ENCODE measurements at places on chromosomes 2 and 18.

- DNase-seq: no peak
These were observed 132.8 kb upstream of the GALNT5 start for GRCh38 chr2:157124731-157125130.

GRCh38 chr2:64283006-64283570 lies 138.9 kb upstream of the PELI1 start:
- DNase-seq: no peak

- no peak for DNase-seq
These were observed 100.3 kb upstream of the NEDD4L start for GRCh38 chr18:57943723-57944122.

DNA sequence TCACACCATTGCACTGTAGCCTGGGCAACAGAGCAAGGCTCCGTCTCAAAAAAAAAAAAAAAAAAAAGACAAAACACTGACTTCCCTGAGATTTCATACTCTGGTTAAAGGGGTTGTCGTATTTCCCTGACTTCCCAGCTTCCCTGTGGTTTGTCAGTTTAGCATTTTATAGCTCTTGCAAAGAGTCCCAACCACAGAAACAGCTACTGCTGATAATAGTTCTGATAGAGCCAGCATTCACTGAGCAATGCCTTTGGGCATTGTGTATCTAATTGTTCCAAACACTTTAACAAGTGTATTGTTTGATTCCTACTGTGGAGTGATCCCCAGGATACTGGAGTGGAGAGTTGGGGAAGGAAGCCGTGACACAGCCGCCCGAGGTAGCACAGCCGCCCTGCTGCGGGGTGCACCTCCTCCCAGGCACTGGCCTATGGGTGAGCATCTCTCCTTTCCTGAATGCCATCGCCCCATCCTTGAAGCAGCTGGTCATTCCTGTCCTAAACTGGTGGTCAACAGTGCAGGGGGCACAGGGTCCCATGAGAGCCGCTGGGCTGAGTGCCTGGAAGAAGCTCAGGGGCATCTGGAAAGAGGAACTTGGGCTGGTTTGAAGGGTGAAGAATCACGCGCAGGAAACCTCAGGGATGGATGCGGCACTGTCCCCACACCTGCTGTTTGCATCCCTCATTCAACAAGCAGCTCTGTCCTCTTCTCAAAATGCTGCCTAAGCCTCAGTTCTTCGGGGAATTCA lies 81.0 kb upstream of the TMEM18 start:
- no peak for DNase-seq

DNA sequence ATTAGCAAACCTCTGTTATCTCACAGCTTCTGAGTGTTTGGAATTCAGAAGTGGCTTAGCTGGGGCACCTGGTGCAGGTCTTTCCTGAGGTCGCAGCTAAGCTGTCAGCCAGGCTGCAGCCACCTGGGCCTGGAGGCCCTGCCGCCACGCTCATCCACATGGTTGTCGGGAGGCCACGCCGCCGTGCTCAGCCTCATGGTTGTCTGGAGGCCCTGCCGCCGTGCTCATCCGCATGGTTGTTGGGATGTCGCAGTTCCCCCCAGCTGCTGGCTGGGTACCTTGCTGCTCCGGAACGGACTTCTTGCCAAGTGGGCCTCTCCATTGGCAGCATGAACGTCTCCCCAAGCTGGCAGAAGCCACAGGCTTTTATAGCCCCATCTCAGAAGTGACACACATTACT lies 24.3 kb upstream of the MPPE1 start:
- DNase-seq: no peak

DNA sequence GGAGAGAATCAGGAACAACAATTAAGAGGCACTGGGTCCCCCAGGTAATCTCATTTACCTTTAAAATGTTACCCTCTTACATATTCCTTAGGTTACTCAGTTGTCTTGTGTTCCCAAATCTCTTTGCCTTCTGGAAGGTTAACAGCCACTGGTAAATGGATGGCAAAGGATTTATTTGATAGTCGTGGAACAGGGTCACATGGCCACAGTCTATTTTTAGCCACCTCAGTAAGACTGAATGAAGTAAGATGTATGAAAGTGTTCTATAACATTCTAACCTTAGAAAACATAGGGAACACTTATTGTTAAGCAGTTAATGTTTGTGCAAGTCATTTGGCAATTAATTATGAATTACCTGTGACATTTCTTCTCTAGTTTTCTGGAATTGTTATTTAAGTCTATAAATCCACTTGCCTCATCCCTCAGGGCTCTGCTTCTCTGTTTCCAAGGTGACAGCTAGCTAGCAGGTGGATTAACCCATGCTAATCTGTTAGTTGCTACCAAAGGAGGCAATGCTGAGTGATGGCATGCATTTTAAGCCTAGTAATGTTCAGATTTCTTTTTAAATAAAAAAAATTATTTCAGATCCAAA lies 211.0 kb downstream of the PIK3C3 start:
- DNase-seq: no peak

GRCh38 chr2:196278491-196278911 lies 107.1 kb upstream of the STK17B start:
- no peak for DNase-seq

- no peak for DNase-seq
These were observed 108.2 kb upstream of the CTDP1 start for GRCh38 chr18:79571211-79572092.

DNA sequence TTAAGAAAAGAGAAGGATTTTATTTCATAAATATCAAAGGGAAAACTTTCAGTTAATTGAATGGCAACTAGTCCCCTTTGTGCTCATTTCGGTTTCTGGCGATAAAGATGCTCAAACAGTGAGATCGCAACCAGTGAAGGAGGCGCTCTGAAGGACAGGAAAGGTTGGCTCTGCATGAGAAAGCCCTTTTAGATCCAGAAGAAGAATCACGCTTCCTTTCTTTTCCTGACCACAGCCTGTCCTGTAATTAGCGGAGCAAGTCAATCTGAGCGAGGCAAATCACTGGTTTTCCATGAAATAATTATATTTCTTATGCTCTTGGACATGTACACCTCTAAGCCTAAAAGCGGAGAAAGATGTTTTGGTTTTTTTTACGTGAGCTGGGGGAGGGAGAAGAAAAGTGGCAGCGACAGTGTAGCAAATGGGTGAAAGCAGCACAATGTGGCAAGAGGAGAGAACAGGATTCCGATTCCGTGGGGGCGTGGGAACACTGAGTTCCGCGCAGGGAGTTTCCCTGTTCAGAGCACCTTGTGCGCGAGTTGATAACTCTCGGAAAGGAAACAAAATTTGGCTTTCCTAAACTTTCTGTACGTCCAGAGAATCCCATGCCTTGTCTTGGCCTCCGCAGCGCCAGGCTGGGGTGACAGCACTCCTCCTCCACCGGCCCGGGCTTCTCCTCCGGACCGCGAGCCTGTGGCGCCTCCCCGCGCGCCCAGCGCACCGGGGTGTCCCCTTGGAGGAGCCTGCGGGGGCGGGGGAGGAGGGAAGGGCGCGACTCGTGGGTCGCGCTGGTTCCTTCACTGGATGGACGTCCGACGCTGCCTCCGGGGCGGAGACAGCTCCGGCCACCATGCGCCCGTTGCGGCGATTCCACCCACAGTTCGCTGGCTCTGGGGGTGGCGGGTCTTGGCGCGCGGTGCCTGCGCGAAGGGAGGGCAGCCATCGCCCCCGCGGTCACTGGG lies 620 bp upstream of the SLC9A2 start:
- DNase-seq: no peak

DNA sequence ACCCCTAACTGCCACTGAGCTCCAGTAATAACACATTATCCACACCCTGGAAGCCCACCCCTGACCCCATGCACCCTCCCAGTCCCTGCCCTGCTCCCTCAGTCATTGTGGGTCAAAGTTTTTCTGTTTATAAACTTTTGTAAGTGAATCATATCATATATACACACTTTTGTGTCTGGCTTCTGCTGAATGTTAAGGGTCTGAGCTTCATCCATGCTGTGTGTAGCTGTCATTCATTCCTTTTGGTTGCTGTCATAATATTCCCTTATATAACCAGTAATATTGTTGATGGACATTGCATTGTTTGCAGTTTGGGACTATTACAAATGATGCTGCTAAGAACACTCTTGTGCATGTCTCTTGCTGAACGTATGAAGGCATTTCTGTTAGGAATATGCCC lies 14.5 kb downstream of the CNNM4 start:
- no peak for DNase-seq

DNA sequence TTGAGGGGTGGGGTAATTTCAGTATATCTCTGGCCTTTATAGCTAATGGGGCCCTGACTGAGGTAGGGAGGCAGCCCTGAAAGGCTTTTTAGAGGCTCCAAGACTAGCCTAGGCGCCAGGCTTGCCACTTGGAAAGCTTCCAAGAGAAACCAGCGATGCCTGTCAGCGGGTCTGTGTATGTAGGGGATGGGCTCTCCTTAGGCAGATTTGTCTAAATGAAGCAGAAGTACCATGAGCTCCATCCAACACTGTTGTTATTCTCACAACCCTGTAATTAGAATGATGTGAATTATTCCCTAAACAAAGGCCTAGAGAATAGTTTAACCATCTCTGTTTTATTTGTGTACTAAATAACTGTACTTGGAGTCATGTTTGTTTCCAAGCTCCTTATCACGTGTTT lies 138.1 kb downstream of the B3GNT2 start:
- DNase-seq: no peak

GRCh38 chr2:239289545-239289944 lies 111.3 kb downstream of the HDAC4 start:
- no peak for DNase-seq

GRCh38 chr2:242035858-242036652 lies 166.5 kb downstream of the RTP5 start:
- no peak for DNase-seq

DNA sequence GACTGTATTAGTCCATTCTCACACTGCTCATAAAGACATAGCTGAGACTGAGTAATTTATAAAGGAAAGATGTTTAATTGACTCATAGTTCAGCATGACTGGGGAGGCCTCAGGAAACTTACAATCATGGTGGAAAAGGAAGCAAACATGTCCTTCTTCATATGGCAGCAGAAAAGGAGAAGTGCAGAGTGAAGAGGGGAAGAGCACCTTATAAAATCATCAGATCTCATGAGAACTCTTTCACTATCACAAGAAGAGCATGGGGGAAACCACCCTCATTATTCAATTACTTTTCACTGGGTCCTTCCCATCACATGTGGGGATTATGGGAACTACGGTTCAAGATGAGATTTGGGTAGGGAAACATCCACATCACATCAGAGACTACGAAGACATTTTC lies 43.0 kb upstream of the CAVIN2 start:
- no peak for DNase-seq

GRCh38 chr18:56575819-56576663 lies 62.4 kb downstream of the TXNL1 start:
- DNase-seq: no peak

DNA sequence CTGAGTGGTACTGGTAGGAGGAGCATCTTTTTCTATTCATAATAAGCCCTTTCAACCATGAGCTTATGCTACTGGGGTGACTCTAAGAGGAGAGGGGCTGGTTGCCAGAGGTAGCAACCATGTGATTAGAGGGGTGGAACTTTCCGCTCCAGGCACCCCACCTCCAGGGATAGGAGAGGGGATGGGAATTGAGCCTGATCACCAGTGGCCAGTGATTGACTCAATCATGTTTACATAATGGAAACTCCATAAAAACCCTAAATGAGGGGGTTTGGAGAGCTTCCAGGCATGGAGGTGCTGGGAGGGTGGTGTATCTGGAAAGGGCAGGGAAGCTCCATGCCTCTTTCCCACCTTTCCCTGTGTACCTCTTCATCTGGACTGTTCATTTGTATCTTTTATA lies 46.6 kb upstream of the RHOB start:
- DNase-seq: no peak

DNA sequence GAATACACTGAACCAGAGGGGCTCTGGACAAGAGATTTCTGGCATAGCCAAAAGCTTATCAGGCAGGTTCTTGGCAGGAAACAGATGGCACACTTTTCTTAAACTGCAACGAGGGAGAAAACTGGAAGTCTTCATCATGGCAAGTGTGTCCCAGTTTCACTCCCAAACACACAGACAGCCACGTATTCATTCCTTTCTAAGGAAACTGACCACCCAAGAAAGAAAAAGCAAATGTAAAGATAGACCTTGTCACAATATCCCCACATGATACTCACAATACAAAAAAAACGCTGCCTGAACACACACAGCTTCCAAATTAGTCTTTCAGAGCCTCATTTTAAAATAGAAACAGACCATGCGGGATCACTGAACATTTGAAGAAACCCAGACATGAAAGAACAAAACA lies 40.6 kb upstream of the RTTN start:
- DNase-seq: no peak

DNA sequence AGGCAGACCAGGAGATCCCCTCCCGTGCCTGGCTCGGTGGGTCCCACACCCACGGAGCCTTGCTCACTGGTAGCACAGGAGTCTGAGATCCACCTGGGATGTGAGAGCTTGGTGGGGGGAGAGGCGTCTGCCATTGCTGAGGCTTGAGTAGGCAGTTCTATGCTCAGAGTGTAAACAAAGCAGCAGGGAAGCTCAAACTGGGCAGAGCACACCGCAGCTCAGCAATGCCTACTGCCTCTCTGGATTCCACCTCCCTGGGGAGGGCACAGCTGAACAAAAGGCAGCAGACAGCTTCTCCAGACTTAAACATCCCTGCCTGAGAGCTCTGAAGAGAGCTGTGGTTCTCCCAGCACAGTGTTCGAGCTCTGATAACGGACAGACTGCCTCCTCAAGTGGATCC lies 85.1 kb downstream of the UGP2 start:
- no peak for DNase-seq

DNA sequence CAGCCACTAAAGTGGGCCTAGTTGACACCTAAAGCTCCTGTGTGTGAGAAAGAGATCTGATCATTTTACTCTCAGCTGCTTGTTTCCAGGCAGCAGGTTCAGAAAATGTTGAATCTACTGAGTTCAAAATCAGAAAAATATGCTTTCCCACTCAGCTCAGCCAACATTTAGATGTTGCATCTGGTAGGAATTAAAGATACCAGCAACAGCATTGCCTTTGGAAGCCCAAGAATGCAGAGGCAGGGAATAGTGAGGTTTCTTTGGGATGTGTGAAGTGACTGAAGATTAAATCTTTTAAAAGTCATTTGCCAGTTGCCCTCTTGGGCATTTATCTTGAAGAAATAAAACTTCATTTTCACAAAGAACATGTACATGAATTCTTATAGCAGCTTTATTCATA lies 33.9 kb upstream of the DOCK10 start:
- DNase-seq: no peak

- DNase-seq: no peak
These were observed 230.5 kb upstream of the THSD7B start for GRCh38 chr2:136534811-136535210.
